ENCODE measurements at places on chromosomes 4 and X.

DNA sequence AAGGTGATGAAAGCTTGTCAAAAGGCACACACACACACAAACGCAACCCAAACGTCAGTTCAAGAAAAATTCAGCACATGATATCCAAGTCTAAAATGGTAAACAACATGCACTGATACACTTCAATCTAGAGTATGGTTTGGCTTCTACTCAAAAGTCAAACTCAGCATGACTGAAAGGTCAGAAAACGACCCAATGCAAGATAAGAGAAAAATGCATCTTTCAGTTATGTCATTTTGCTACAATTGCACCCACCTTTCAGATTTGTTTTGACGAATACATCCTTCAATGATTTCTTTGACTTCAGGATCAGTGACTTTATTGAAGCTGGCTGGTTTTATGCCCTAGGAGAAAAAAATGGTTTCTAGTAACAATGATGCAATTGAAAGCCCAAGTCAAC is 56.3 kb downstream of the WNK3 start:
- no peak for DNase-seq

GRCh38 chrX:115941388-115941787 is 229.2 kb upstream of the AGTR2 start:
- DNase-seq: no peak

- peak; percentile 60 for DNase-seq
Observed at GRCh38 chrX:104113222-104113965, 1.1 kb downstream of the ZCCHC18 start.

DNA sequence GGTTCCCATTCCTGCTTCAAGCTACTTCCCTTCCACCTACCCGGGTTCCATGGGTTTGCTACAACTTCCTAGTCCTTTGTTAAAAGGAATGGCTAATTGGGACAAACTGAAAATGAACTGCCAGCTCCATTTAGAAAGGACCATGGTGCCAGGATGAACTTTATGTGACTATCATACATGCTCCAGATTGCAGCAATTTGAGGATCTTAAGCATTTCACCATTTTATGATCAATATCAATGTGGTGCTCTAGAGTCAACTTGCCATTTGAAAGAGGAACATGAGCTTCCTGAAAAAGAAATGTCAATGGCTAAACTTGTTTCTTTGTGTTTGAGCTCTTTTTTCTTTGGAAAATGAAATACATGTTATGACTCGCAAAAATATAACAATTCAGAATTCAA is 92.7 kb upstream of the IL15 start:
- no peak for DNase-seq

- DNase-seq: peak; percentile 13
Observed at GRCh38 chr4:87975466-87975865, at the start of gene SPP1. SPP1 (plus strand) TSS chr4:87975714; CDS start chr4:87976896, 1,182 bp downstream.

- DNase-seq: no peak
Observed at GRCh38 chrX:10016519-10017132, 49.5 kb downstream of the CLDN34 start.

DNA sequence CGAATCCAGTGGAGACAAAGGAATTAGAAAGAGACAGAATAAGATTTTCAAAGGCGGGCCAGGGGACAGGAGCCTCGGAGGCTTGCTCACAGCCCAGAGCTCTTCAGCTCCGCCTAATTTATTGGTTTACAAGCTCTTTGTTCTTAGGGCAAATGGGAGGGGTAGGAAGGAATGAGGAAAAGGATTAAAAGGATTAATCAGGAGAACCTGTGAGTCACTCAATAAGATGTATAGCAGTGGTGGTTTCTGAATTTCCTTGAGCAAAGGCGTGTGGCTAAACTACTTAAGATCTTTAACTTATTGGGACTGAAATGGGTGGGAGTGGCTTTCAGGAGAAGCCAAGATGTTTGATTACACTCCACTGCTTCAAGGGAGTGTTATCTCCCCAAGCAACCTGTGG is 456.0 kb upstream of the SPANXN1 start:
- no peak for DNase-seq

DNA sequence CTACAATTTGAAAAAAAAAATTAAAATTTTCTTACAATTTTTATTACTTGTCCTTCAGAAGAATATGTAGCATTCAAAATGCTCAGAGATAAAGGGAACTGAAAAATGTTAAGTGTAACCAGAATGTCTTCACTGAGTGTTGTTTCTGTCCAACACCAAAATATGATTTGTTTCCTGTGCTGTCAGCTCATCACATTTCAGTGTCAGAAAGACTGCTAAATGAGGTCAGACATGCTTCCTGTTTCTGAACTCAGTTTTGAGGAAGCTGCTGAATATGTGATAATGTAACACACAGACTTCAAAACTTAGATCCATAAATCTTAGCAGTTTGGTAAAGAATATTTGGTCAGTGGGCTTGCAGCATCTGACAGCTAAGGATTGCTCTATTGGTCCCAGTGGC is 1849.7 kb downstream of the PCDH7 start:
- DNase-seq: no peak

DNA sequence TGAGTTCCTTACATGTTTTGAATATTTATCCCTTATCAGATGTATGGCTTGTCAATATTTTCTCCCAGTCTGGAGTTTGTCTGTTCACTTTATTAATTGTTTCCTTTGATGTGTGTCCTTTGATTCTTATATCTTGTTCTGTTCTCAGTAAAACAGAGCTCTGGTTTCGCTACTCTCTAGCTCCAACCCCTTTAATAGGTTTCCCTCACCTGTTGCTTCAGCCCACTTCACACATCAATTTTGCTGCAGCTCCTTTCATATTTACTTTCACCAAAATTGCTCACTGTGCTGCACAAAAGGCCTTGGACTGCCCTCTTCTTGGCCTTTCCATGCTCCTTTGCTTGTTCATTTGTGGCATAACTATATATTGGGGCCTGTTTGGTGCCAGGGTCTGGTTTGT is 85.1 kb downstream of the CFAP299 start:
- DNase-seq: no peak

- DNase-seq: no peak
Observed at GRCh38 chr4:152434011-152434410, 101.9 kb downstream of the FBXW7 start.

- DNase-seq: no peak
Observed at GRCh38 chr4:66373268-66373667, 703.0 kb upstream of the EPHA5 start.

- no peak for DNase-seq
Observed at GRCh38 chr4:141375855-141376254, 155.2 kb downstream of the ZNF330 start.

GRCh38 chrX:7062276-7062675 is 85.2 kb upstream of the STS start:
- DNase-seq: no peak

DNA sequence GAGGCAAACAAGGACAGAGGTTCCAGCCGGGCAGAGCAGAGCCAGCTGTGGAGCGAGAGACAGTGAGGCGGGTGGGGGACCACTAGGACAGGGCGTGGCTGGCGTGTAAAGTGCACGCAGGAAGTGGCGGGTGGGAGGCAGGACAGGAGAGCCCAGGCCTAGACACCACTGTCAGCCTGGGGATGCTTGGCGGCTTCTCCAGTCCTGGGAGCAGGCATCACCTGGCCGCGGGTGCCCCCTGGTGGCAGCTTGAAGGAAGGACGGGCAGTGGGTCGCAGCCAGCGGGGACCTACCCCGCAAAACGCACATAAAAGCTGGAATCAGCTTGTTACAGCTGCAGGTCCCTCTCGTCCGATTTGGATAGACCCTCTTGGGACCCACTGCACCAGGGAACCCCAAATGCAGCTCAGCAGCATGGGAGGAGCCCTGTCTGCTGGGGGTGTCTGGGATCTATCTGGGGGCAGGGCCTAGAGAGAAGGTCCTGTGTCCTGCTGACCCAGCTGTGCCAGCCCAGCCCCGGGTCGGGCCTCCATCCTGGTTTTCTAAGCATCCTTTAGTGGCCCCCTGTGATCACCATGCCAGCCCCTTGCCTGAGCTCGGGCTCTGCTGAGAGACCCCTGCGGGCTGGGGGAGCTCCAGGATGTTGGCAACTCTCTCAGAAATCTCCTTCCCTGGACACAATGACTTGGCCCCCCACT is 57.7 kb downstream of the WFS1 start:
- peak; percentile 84 for DNase-seq

- DNase-seq: no peak
Observed at GRCh38 chrX:115581759-115582615, 21.0 kb downstream of the PLS3 start.

GRCh38 chr4:84502333-84502954 is 3.4 kb upstream of the NKX6-1 start:
- DNase-seq: no peak

- no peak for DNase-seq
Observed at GRCh38 chr4:10161146-10161545, 44.5 kb upstream of the WDR1 start.

GRCh38 chr4:6916587-6917460 is 7.2 kb downstream of the TBC1D14 start:
- peak; percentile 57 for DNase-seq

DNA sequence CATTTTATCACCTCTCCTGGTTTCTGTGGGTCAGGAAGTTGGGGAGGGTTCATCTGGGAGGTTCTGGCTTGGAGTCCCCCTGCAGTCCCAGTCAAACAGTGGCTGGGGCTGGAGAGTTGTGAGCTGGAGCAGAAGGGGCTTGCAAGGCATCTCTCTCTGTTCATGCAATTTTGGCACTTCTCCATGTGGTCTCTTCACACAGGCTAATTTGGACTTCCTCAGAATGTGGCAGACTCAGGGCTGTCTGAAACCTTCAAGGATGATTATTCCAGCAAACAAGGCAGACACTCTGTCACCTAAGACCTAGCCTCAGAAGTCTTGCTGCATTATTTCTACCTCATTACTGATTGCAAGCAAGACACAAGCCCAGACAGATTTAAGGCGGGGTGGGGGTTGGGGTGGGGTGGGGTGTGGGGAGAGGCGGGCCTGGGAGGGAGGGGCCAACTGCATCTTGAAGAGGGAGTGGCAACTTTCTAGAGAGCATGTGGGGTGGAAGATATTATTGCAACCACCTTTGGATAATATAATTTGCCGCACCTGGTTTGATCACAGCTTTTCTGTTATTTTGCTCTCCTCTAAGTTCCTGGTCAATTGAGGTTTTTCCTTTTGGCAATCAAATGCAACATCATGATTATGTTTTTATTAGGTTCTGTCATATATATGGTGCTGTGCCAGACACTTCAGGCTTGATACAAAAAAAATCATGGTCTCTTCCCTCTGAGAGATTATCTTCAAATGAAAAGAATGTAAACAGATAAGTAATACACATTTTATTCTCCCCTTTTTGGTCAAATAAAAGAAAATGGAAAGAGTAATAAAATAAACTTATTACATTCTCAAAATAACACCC is 799.5 kb downstream of the RPA4 start:
- no peak for DNase-seq

DNA sequence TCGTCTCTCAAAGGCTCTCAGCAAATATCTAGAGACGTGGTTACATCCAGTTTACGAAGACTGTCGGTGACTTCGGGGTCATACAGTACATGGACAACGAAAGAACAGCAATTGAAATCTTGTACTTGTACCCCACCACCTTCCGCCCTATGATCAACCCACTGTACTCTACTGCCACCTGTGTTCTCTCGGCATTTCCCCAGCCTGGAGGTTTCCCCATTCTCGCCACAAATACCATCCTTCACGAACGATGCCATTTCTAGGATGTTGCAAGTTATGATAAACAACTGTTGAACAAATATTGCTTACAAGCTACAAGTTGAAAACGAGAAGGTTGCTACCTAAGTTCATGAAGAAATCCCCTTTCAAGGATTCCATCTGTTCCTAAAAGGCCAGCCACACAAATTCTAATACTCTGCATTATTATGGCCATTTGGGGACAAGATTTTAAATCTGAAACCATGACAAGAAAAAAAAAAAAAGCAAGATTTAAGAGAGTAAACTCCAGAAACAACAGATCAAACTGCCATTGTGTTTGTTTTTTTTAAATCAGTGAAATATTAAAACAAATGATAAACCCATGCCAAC is 1.6 kb downstream of the APBB2 start:
- no peak for DNase-seq

DNA sequence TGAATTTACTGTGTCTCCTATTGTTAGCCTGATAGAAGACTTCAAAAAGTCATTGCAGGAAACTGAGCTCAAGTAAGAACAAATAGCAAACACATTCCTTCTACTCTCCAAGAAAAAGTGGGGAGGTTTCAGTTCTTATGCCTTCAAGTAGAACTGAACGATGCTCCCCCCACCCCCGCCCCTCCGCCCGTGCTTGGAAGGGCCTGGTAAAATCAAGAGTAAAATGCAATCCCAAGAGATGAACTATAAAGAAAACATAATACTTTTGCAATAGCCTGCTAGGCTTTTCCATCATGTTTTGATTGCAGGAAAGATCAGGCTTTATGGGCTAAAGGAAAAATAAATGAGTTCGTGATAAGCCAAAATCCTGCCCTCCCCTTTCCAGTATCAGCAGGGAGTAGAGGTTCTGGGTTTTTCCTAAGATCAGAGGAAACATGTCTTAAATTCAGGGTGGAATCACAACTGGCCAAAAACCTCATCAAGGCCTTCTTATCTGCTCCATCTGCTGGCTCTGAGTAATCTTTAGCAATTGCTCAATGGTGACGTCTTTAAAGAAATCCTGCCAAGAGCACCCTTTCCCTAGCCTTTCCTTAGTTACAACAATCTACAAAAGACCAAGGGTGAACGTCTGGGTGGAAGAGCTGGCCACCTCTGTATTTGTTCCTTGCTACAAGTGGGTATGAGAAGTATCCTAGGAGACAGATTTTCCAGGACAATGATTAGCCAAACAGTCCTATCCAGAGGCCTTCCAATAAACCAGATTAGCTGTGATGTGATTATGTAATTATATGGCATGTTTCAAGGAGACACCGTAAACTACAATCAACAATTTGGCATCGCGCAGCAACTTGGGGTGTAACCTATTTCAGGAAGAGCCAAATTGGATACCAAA is 66.3 kb upstream of the FAM9C start:
- DNase-seq: no peak

All from stimulated activated naive CD8-positive, alpha-beta T cell treated with anti-CD3 and anti-CD28 coated beads, Interleukin-15, Interleukin-2, amounts not matched to agents 100 U/mL and 50 U/mL, for 24 hours (primary cell).